ENCODE measurements at places on chromosomes 3 and 15.

- no peak for DNase-seq
Observed at GRCh38 chr3:101243285-101244211, 76.8 kb downstream of the IMPG2 start.

- DNase-seq = no peak
Observed at GRCh38 chr15:60912984-60913697, 316.0 kb downstream of the RORA start.

DNA sequence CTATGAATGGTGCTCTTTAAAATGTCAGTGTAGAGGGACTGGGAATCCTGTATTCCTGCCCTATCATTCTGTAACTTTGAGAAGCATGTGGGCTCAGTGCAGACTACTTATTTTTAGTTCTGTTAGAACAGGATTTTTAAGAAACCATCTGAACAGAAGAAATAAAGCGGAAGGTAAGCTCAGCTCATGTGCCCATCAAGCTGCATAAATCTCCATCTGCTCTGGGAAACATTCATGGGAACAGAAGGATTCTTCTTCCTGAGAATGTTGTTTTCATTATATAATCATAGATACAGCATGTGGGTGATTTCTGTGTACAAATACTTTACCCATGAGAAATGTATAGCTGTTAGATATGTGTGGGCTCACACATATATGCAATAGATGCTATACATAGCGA, 69.9 kb downstream of the SIDT1 start:
- DNase-seq = no peak

- no peak for DNase-seq
Observed at GRCh38 chr3:55906896-55907295, 419.8 kb upstream of the WNT5A start.
